AML-193 (cell line): ENCODE measurements at places on chromosomes 4 and X.

- no peak for DNase-seq
Observed at GRCh38 chrX:80334583-80334982, 85.7 kb upstream of the TENT5D start.

DNA sequence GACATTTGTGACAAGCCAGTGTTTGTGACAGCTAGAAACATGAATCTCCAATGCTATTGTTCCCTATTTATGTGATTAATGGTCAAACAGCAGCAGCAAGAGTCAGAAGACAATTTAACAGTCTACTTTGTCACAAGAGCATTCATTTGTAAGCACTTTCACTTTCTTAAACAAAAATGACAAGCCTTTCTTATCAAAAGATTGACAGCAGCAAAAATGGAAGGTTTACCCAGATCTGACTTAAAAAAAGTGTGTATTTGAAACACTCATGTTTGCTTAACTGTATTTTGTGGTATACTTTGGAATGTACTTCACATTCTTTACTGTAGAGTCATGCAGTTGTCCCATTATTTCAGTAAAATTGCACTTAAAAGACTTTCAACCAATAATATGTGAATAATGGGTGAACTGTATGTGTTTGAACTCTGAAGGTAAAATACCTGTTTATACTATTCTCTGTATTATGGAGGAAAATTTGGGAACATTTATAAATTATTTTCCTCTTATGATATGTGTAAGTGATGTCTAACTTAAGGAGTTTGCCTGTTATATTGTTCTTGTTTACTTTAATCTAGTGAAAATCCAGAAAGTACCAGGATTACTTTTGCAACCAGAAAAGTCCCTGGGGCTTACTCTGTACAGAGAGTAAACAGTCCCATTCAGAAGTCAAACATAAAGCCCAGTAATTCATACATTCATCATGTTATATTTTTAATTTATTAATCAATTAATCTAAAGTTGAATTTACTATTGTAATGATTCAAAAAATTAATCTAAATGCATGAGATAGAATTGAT, 314.9 kb upstream of the TRAM1L1 start:
- no peak for DNase-seq

GRCh38 chr4:81635739-81636138, 164.0 kb upstream of the RASGEF1B start:
- DNase-seq: peak; percentile 23

- DNase-seq: no peak
Observed at GRCh38 chr4:189494407-189494806, 446.3 kb upstream of the FRG1 start.

- DNase-seq: no peak
Observed at GRCh38 chrX:129833153-129833990, 10.3 kb downstream of the ZDHHC9 start.

DNA sequence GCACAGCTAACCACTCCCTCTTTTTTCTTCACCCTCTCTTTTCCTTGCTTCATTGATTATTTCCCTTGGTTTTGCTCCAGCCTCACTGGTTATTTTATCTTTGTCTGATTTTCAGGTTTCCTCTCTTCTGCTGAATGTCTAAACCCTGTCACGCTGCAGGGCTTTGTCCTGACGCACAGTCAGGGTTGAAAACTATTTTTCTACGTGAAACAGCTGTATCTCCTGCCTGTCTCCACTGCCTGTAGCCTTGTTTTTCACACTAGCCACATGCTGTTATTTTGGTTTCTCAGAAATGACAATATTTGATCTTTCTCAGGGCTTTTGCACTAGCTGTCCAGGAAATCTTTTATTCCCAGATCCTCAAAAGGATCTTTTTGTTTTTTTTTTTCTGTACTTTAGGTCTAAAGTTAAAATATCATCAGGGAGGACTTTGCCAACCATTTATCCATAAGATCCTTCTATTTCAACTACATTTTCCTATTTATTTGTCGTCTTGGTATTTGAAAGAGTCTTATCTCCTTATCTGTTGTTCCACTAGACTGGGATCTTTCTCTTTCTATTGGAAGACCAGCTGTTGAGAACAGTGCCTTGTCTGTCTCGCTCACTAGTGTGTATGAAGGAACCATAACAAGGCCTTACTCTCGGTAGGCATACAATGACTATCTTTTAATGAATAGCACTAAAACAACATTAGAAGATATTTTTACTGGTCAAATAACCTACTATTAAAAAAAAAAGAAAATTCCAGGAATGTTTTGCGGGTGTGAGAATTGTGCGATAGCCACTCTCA, 164.3 kb downstream of the PDHA2 start:
- no peak for DNase-seq

- no peak for DNase-seq
Observed at GRCh38 chrX:47222751-47223350, 4.4 kb downstream of the CDK16 start.

DNA sequence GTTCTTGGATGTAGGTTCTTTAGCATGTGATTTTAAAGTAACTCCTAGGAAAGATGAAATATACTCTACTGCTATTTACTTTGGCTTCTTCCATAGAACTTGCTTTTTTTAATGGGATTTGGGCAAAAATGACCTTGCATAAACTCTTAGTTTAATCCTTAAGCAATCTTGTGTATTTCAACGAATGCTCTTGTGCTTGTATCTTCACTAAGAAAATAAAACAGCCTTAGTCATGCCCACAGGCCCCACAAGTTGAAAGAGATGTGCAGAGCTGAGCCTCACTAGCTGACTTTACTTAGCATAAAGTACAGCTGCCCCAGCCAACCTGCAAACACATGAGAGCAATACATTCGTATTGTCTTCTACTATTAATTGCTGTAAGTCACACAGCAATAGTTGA, 1609.2 kb downstream of the STIM2 start:
- DNase-seq: no peak

- DNase-seq: peak; percentile 63
Observed at GRCh38 chr4:38782452-38783108, at the start of gene TLR10. Gene TLR10, minus strand, starts transcription at chr4:38782990. Its CDS starts 7,400 bp downstream, at chr4:38775590.
